ENCODE measurements at places on chromosomes 6 and 20. TPM values are rescaled to one million over a fixed set of nuclear protein-coding genes. Genes with fewer than 3 reads are reported as not detected.

TFAP2D gene
- polyA plus RNA-seq: not detected

POU5F1 gene
- 4.4 TPM for polyA plus RNA-seq

GHRH gene
- not detected for polyA plus RNA-seq

NCR2 gene
- not detected for polyA plus RNA-seq

CAP2 gene
- polyA plus RNA-seq: 34.3 TPM

DNA sequence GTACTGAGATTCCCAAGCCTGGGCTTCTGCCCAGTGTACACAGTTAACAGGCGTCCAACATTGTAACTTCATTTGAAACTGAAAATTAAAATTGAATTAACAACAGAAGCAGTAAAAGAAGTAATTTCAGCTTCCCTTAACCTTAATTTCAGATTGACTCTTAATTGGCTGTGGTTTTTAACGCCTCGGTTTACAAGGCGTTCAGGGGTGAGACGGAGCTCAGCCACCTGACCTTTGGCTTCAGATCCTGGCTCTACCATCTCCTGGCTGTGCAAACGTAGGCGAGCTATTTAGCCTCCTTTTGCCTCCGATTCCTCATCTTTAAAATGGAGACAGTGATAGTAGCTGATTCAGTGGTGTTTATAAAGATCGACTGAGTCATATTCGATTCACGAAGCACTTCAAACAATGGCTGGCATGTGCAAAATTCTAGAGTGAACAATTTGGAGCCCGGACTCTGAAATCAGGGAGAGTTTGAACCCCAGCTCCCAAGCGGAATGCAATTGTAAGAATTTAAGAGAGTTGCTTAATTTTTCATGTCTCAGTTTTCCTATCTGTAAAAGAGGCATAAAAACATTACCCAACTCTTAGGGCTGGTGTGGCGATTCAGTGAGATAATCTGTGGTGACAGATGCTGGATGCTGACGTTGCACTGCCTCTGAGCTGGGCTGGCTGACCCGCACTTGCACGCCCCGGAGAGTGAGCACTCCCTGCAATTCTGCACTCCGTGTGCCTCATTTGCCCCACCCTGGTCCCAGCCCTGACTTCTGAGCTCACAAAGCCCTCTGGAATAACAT, 23.5 kb upstream of the OCSTAMP start:
- no peak for DNase-seq

DNA sequence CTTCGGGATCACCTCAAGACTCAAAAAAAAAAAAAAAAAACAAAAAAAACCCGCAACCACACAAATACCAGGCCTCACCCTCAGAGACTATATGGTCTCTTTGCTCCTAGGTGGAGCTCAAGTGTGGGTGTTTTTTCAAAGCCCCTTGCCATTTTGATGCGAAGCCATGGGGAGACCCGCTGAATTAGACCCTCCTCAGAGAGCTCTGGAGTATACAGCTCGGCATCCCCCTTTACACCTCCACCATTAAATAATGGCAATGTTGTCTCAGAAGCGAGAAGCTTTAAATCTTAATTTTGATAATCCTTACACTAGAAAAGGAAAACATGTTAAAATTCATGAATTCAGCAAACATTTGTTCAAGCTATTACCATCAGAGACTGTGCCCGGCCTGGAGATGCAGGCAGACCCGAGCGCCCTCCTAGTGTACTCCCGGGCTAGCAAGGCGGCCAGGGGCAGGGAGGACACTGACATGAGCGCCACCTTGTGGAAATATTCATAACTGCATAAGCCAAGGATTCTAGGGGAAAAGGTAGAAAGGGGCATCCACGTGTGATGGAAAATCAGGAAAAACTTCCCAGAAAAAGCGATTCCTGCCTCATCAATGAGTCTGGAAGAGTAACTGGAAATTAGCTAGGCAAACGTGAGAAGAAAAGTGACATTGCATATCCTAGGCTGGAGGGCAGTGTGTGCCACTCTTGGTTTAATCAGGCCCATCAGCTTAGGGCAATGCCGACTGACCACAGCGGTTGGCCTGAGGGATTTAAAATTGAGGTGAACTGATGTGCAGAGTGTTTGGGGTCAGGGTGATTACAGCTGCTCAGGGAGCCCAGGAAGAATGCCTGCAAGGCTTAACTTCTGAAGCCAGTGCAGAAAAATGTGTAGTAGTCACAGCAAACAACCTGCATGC, 72.5 kb downstream of the B3GAT2 start:
- DNase-seq: no peak

DNA sequence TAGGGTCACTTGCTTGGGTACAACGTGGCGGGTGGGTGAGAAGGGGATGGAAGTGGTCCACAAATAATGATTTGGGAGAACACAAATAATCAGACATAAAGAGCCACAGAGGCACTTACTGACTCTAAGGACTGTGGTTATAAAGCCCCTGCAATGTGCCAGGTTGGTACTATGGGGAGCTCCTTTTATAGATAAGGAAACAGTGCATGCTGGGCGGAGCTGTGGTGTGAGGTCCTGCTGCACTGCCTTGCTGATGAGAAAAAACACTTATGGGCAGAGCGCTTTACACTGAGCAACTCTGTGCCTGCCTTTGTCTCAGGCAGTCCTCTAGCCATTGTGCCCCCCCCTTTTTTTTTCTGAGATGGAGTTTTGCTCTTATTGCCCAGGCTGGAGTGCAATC, 29.1 kb upstream of the SCRT2 start:
- DNase-seq: no peak

- no peak for DNase-seq
These were observed 122.7 kb downstream of the SMOC2 start for GRCh38 chr6:168563656-168564055.

DNA sequence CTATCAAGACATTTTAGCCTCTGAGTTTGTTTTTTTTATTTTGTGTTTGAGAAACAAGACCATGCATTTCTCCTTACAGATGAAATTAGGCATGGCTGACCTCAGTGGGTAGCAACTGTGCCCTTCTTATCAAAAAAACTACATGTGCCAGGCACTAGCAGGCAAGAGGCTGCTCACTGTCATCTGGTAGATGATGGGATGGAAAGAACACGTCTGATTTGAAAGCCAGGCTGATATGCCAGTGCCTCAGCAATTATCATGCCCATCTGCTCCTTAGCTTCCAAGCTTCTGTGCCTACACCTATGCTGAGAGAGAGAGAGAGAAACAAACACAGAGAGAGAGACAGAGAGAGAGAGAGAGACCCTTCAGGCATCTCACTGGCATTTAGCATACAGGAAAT, 149.9 kb downstream of the C6orf118 start:
- no peak for DNase-seq

- no peak for DNase-seq
These were observed 192.0 kb downstream of the ERMARD start for GRCh38 chr6:169943241-169944060.

DNA sequence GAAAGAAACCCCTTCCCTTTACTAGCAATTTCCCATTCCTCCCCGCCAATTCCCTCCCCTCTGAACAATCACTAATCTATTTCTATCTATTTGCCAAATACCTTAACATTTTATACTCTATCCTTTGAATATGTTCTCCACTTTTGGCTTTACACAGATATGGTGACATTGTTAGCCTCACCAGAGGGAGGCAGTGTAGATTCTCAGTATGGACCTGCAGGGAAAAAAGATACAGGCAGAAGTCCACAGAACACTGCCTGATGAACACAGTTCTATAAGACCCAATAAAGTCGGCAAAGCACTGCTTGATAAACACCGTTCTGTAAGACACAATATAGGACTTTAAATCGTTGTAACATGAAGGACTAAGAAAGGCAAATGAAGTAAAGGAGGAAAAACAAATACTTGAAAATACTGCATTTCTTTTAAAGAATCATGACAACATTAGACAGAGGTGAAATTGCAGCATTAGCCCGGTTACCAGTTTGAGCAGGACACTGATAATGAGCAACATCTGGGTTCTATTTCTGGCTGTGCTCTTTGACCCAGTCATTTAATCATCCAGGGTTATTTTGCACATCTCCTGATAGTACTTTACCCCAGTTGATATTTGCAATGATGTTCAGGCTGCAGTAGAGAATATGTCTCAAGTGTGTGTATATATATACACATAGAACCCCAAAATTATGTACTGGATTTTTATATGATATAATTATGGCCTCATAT, 296.8 kb downstream of the UTRN start:
- no peak for DNase-seq

DNA sequence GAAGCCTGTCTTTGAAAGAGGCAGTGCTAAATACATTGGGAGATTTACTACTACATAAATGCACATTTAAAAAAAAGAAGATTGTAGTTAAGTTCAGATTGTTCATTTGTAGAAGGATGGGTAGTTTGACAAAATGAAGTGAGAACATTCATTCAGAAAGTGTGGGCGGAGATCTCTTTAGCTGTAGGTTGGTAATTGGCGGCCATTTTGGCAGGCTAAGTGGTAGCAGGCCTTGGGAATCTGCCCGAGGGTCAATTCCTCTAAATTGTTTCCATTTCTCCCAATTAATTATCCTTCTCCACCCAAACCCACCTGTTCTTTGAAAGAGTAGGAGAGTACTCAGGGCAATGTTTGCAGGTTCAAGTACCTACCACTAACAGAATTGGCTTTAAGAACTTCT, 17.9 kb downstream of the SOX4 start:
- no peak for DNase-seq

DNA sequence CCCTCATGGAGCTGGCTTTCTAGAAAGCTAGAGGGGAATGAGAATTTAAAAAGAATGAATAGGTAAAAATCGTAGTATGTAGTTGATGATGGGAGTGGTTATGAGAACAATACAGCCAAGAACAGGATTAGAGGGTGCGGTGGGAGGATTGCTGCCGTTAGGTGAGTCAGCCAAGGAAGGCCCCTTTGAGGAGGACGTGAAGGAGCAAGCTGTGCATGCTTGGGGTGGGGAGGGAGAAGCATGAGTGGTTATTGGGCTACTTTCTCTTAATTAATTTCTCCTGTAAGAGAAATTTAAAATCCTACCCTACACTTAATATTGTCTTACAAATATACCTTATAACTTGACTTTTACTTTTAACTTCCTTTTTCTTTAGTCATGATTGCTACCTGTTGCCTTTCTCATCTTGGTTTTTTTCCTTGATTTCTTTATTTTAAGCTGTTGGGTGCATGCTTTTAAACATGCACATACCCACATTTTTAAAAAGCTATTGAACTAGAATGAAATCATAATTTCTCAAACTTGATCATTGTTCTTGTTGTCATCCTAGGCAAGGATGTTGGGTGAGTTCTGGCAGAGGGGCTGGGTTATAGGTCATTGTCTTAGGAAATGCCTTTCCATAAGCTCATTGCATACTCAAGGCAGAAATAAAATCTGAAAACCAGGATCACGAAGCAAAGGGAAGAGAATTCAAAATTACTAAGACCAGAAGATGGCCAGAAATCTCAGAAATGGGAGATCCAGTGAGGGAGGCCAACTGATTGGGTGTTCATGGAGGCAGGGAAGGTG, 114.5 kb downstream of the TCP11 start:
- no peak for DNase-seq

- DNase-seq: no peak
These were observed 92.9 kb downstream of the FYN start for GRCh38 chr6:111780393-111780792.

DNA sequence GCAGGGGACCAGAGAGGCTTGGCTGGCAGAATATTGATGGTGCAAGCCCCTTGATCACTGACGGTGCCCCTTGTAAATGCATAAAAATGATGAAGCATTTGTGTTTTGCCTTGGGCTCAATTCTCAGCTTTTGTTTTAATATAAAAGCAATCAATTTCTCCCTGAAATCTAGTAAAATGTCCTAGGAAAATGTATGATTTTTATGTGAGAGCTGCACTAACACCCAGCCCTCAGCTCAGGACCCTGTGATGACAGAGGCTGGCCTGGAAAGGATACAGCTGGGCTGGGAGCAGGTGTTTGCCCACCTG, 84.7 kb upstream of the PHACTR3 start:
- no peak for DNase-seq

DNA sequence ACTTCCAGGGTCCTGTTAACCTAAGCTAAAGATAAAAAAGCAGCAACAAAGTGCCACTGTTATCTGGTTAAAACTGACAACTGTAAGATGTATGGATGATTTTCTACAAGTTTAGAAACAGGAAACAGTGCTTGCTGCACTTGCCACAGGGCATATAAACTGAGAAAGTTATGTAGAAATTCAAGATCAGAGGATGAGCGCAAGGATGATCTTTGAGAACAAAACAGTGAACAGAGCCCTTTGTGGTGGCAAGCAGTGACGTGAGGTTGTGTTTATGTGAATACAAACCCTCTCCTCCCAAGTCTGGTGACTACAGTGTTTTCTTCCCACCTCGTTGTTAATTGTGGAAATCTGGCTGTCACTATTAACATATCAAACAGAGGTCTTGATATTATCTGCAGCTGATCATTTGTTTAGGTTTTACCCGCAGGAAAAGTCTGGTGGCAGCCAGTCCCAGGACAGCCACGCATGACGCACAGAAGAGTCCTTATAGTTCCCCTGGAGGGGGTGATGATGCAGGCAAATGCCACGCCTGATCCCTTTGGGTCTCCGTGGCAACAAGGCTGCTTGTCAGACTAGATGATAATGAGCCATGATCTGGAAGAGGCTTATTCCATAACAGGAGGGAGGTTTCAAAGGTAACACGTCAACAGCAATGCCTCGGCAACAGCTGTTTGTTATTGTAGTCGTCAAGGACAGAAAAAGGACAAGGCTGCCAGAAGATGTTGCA, 43.1 kb upstream of the TNFAIP3 start:
- no peak for DNase-seq

DNA sequence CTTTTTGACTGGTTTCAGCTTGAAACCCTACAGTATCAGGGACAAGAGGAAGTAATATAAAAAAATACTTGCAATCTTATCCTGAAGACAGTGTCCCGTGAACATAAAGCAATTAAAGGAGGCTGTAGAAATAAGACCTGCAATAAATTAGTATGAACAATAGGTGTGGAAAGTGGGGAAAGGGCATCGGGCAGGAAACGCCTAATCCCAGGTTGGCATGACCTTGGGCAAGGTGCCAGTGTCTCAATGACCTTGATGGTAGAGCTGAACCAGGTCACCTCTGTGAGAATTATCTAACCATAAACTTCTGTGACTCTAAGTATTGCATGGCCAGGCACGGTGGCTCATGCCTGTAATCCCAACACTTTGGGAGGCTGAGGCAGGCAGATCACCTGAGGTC, 115.2 kb downstream of the LY86 start:
- no peak for DNase-seq
